ENCODE measurements at places on chromosomes 5 and 9.
A peak's percentile ranks its signal among the peaks of the same experiment; 100 is the strongest.

DNA sequence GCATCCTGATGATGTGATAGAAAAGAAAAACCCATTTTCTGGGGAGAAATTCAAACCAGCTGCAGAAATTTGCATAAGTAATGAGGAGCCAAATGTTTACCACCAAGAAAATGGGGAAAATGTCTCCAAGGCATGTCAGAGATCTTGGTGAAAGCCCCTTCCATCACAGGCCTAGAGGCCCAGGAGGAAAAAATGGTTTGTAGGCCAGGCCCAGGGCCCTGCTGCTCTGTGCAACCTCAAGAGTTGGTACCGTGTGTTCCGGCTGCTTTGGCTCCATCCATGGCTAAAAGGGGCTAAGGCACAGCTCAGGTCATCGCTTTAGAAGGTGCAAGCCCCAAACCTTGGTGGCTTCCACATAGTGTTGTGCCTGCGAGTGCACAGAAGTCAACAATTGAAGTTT, 543.1 kb downstream of the ZNF608 start:
- no peak for DNase-seq

- DNase-seq: no peak
Observed at GRCh38 chr9:133304158-133304470, 29.1 kb upstream of the ABO start.

DNA sequence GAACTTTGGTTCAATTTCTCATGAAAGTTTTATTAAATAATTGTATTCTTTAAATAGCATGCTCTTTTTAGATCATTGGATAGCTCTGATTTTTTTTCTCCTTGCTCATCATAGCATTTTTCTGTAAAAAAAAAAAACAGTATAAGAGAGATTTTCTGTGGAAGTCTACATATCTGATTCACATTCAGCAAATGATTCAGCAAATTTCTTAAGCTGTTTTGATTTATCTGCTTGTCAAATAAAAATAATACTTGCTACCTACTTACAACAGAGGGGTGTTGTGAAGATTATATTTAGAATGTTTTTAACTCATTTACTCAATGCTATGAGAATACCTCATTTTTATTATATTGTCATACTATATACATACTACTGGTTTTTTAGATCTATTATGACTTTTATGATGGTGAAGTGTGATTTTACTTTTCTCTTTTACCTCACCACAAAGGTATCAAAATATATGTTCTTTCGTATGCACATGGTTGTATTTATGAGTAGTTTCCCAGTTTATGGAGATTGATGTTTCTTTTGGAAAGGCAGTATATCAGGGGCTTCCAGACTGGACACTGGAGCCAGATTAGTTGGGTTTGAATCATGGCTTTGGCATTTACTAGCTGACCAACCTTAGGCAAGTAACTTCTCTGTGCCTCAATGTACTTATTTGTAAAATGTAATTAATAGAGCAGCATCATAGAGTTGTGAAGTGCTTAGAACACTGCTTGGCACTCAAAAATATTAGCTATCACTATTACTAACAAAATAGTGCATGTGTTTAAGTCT, 25.5 kb downstream of the TNPO1 start:
- no peak for DNase-seq

DNA sequence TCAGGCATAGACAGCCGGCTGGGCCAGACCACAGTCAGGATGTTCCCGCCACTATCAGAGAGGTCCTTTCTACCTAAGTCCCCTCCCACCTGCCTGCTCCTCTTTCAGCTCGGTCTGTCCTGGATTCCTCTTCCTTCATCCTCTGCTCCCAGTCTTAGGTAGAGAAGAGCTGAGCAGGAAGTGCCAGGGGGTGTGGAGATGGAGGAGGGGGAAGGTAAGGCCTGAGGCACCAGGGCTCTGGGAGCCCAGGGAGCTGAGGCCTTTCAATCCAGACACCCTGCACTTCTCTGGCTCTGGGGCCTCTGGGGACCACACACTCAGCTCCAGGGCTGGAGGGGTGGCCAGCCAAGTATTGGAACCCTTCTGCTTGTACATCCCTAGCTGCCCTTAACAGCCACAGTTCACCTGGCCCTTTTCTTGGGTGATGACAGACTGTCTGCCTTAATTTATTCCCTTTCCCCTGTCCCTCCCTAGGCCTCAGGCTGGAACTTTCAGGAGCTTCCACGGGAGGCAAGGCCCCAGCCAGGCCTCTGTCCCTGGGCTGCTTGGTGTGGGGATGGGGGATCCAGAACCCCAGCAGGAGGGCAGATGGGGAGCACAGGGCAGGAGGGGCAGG, 15.6 kb downstream of the IRF1 start:
- DNase-seq: no peak

DNA sequence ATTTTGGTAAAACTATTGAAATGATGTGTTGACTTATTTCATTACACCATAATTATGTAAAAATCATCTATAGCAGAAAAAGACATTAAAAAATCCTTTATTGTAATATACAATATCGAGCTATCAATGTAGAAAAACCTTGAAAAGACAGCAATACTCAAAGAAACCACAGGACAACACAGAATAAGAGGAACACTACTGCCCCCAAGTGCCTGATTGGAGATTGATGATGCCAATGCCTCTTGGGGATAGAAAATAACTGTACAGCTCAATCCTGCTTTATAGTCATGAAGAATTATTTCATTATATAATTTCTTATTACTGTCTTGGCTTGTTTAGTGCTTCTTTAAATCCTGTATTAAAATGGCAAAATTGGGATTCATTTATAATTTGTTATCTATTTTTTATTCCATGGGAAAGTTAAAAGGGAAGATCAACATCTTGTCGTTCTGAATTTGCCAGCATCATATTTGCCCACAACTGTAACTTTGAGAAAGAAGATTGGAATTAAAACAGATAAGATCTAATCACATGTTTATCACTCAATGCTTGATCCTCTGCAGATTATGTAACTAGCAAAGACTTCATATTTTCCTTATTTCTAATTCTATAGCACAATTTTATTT, 337.5 kb downstream of the CDH9 start:
- peak; percentile 40 for DNase-seq

DNA sequence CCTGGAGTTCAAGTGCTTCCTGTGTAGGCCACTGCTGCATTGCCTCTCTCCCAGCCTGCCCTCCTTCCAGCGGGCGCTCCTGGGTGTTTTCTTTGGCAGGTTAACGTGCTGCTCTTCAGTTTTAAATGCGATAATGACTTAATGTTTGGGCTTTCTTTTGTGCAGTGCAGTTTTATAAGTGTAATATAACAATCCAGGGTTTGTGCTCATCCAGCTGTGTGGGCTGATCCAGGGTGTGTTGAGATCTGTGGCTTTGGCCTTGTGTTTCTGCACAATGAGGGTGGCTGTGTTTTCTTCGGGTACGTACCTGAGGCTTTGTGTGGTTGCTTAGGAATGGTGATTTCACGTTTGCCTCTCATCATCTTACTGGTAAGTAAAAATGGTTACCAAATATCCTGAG, 50.6 kb downstream of the PCSK5 start:
- no peak for DNase-seq

DNA sequence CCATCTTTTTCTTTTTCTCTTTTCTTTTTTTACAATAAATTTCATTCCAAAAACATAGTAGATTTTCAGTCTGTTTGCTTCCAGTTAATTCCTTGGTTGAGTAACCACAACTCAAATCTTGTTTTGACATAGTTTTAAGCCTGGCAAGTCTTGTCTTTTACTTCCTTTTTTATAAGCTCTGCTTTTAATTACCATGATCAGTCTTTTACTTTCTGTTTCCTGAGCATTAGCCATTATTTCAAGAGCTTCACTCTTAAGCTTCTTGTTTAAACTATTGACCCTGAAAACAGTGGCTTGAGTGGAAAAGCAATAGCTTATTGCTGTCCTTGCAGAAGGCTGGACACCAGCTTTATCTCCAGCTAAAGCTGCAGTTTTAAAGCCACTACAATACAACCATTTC, 1363.3 kb downstream of the MAT2B start:
- DNase-seq: no peak

DNA sequence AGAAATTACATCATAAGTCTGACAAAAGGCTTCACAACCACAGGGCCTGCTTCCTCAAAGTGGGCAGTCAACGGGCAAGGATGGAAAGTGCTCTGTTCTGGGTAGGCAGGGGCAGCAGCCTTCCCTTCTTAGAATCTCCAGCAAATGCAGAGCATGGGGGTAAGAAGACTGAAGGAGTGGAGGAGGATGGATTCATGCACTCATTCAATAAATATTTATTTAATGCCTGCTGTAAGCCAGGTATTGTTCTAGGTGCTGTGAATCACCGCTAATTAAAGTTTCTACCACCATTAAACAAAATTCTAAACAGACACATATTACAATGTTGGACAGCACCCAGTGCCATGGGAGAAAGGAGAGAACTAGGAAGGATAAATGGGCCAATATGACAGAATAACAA, 195.6 kb downstream of the ELAVL2 start:
- no peak for DNase-seq

- no peak for DNase-seq
Observed at GRCh38 chr5:31942546-31942945, 231.6 kb downstream of the GOLPH3 start.

DNA sequence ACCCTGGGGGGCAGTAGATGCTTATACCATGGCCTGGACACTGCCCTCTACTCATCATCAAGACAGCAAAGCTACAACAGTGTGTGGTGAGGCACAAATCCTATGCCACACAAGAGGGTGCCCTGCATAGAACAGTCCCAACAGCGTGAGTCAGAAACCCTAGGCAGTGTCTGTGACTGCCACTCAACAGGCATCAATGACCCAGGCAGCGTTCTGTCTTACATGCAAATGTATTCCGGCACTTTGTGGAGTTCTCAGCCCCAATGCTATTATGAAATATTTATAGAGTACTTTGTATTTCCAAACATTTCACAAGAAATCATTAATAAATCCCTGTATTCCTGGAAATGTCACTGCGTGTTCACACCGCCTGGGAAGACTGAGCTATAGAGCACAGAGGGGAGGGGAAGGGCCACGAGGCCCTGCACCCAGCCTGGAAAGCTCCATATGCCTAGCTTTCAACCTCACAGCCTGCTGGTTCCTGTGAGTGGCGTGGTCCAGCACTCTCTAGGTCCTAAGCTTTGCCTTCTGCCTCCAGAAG, 77.7 kb downstream of the NIPSNAP3B start:
- no peak for DNase-seq

- DNase-seq: no peak
Observed at GRCh38 chr5:115766608-115767007, 49.9 kb downstream of the CDO1 start.

DNA sequence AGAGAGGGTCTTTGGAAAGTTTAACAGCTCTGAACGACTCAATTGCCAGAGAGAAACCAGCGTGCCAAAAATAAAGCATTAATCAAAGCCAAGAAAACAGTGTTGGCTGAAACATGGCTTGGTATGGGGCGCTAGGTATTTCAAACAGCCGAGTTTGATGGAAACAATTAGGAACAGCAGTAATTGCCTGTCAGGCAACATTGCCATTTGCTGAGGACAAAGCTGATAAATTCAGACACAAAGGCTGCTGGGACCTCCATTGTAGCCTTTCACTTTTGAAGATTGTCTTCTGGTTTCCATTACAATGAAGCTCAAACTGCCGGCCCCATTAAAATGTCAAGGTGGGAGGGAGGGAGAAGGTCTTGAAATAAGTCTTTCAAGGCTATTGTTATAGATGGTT, 125.4 kb upstream of the SPDL1 start:
- DNase-seq: no peak

GRCh38 chr5:133234273-133234672, 182.5 kb downstream of the HSPA4 start:
- no peak for DNase-seq

DNA sequence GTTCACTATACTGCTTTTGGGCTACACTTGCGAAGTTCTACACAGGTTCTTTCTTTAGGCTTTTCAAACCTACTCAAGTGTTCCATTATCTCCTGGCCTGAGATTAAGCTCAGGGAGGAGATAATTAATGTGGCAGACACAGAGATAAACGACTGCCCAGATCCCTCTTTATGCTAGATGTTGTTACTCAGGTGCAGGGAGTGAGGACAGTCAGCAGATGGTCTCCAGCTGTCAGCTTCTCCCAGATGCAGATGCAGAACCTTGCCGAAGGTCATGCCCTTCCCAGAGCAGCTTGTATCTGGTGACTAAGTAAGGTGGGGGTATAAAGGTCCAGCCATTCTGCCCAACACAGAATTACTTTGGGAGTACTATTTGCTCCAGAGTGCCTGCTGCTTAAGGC, 166.2 kb downstream of the ZNF462 start:
- no peak for DNase-seq

GRCh38 chr5:127216898-127217675, 73.5 kb upstream of the MEGF10 start:
- DNase-seq: no peak

DNA sequence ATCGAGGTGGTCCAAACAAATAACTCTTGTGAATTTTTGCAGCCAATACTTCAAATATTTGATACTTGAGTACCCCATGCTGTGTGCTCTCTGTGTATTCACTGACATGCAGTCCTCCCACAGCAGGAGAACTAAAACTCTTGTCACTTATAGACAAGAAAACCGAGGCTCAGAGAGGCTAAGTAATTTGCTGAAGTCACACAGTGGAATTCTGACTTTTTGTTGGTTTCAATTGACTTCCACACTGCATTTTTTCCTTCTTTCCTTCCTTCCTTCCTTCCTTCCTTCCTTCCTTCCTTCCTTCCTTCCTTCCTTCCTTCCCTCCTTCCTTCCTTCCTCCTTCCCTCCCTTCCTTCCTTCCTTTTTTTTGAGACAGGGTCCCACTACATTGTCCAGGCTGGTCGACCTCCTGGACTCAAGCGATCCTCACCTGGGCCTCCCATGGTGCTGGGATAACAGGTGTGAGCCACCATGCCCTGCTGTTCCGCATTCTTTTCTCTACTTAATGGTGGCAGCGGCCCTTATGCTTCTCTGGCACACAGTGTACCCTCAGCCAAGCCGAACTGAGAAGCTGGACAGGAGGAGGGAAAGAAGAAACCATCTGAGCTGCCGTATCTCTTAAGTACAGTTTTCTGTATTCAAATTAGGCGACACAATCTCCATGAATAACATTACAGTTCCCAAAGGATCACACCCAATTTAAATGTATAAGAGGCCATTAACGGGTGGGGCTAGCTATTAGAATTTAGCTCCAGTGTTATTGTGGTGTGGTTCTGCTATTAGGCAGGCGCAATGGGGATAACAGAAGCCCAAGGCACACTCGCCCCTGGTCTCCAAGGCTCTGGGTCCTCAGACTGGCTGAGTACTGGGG, 38.4 kb upstream of the GRHPR start:
- no peak for DNase-seq

GRCh38 chr5:178399701-178400095, 167.1 kb upstream of the PHYKPL start:
- DNase-seq: no peak

- DNase-seq: no peak
Observed at GRCh38 chr5:94181895-94182294, 436.5 kb downstream of the KIAA0825 start.

DNA sequence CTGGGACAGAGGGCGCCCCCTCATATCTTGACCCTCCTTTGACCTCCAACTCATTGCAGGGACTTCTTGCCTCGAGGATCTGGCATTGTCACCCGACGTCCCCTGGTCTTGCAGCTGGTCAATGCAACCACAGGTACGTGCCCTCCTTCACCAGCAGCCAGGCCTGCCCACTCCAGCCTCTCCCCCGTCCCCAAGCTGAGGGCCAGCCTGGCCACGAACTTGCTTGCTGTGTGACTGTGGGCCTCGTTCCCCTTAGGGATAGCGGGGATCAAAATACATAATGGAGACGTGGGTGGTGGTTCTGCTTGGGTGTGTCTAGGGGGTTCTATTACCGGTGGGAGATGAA, 15.0 kb downstream of the DNM1 start:
- no peak for DNase-seq

Measured in HS-5 (cell line).